ENCODE measurements at places on chromosomes 4 and X. TPM values are rescaled to one million over a fixed set of nuclear protein-coding genes. Genes with fewer than 3 reads are reported as not detected.

The IL1RAPL1 gene
- not detected for total RNA-seq

The TLL1 gene
- total RNA-seq, result 4.0 TPM

The USP27X gene
- total RNA-seq, result 4.7 TPM

The SH3TC1 gene
- total RNA-seq, result 17.3 TPM

The MAGEA11 gene
- total RNA-seq, result not detected

The CXorf49 gene
- total RNA-seq, result not detected

- no peak for DNase-seq
Observed at GRCh38 chrX:118904218-118904617, 70.2 kb upstream of the LONRF3 start.

DNA sequence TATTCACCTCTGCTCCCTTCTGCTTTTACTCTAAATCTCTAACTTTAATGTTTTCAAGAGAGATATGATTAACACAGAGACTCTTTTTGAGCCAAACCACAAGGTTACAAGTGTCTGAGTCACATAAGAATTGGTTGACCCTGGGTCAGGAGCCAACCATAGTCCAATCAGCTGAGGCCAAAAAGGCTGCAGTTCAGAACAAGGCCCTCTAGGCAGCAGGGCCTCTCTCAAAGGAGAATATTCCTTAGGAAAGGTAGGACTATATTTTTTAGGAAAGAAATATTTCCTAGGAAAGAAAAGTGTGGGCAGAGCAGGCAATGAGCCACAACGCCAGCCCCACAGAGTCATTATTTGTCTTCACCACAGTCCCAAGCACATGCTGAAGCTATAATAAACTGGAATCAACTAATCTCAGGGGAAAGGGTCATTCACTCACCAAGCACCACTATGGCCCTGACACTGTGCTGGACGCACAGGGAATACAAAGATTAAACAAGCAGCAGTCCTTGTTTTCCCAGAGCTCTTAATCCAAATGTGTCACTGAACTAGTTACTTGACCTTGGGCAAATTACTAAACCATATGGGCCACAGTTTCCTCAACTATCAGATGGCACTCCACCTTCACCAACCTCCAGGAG is 2.2 kb downstream of the ATP8A1 start:
- no peak for DNase-seq

DNA sequence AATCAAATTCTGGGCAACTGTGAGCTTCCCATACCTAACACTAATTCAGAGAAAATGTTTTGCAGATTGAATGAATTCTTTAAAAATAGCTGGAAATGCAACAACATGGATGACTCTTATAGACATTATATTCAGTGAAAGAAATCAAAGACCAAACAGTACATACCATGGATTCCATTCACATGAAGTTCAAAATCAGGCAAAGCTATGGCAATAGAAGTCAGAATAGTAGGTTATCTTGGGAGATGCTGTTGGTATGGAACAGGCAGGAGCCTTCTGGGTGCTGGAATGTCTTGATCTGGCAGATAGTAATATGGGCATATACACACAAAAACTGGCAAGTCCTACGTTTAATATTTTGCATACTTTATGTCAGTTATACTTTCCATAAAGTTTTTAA is 25.5 kb upstream of the CBLL2 start:
- no peak for DNase-seq

GRCh38 chrX:69024931-69025330 is 140.3 kb downstream of the PJA1 start:
- DNase-seq, result peak; percentile 56

DNA sequence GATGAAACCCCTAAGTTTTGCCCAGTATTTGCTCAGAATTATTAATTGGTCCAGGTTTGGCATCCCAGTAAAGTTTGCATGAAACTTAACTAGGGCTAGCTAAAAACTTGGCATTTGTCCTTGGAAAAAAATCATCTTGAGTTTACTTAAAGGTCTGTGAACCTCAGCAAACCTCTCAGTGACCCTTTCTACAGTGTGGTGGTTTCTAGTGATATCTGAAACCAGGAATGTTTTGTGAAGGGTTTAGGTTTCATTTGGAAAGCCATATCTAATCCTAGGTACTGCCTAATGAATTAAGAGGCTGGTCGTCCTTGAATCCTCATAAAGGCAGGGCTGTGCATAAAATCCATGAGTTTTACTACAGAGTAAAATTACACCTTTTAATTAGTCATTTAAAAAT is 218.5 kb upstream of the ANKRD50 start:
- DNase-seq, result no peak

GRCh38 chr4:168605411-168605810 is 108.6 kb downstream of the PALLD start:
- no peak for DNase-seq

GRCh38 chrX:78527263-78527662 is 131.9 kb downstream of the RTL3 start:
- no peak for DNase-seq

DNA sequence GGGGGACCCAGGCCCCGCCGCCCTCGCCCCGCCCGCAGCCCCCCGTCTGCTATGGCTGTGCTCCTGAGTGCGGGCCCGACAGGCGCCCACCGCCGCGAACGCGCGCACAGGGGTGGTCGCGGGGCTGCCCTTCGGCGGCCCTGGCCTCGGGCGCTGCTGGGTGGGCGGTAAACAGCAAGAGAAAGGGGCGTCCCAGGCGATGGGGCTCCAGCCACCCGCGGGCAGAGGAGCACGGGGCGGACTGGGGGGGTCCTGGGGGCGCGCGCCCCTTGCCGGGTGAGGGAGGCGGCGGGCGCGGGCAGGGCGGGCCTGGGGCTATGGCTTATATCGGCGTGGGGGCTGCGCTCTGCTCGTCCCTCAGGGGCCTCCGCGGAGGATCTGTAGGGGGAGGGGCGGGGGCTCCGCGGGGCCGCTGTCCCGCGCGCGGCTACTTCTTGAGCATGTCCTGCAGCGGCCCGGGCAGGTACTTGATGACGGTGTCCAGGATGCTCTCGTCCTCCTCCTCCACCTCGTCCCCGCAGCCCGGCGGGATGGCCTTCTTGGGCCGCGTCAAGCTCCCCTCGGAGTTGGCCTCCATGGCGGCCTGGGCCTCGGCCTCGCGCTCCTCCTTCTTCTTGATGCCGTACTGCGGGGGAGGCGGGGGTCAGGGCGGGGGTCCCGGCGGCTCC is 39.7 kb downstream of the CPLX1 start:
- DNase-seq, result no peak

DNA sequence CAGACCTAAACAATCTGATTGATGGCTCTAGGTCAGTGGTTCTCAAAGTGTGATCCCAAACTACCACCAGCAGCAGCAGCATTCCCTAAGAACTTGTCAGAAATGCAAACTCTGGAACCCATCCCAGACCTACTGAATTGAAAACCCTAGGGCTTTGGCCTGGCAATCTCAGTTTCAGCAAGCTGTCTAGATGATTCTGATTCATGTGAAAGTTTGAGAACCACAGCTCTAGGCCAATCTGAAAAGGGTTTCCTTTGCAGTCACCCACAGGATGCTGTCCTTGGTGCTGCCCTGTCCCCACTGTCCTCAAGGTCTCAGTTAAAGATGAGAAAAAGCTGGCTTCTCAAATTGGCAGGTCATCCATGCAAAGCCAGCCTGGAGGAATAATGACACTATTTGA is 34.8 kb downstream of the SMPX start:
- DNase-seq, result no peak

DNA sequence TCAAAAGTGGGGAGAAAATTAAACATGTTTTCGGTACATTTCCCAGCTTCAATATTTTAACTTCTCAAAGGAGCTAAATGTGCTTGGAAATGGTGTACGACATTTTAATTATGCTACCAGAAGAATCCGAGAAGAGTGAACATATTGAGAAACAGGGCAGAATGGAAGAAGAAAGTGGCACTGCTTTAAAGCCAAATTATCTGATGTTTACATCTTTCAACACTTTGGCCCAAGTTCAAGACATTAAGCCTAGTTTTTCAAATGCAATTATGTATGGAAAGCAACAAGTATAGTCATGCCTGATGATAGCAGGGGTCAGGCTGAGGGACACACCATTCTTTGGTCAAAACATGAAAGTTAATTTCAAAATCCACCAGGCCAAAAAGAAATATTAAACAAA is 577.9 kb upstream of the ZFP42 start:
- DNase-seq, result no peak

DNA sequence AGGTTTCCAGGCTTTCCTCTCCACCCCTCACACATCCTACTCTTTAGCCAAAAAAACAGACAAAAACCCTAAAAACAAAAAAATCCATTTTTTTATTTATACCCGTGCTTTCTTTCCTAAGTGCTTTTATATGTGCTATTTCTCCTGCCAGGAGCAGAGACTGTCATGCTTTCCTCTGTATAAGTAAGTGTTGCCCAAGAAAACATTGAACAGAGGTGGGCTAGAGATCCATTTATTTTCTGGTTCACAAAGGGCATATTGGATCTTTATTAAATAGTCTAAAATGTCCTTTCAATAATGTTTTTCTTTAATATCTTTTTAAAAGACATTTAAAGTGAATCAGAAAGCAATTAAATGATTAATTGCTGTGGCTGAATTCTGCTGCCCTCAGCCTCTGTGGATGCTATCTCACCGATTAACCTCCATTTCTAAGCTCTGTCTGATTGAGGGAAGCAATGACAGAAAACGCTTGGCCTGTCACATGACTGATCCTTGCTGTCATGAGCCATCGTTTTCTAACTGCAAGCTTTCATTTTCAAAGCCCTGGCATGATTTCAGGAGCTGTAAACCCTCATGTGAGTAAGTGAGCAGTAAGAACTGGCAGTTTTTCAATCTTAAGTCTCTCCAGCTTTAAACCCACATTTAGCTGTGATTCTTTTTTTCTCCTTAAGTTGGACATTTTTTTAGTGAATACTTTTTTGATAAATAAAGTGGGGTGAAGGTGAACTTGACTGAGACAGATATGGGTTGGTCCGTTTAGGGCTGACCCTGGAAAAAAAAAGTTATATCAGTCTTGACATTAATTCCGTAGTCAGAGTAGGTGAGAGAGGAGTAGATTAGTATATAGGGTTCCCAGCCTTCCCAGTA is 180.7 kb upstream of the PGRMC2 start:
- no peak for DNase-seq

DNA sequence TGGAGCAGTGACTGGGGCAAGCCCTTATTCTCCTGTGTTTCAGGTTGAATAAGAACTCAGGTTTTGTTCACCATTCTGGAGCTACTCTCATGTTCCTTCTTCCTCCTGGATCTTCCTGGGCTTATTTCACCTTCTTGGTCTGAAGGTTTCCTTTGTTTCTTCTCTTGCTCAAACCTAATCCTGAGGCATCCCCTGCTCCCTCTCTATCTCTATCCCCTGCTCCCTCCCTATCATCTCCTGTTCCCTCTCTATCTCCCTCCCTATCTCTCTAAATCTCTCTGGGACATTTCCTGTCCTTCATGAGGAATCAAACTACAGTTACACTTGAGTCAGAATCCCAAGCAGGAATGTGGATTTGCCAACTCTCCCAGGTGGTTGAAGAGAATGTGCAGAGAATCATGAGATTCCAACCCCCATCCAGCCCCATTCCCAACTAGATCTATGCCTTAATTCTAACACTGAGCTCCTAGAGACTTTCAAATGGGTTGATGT is 134.9 kb upstream of the ZIC3 start:
- DNase-seq, result no peak

DNA sequence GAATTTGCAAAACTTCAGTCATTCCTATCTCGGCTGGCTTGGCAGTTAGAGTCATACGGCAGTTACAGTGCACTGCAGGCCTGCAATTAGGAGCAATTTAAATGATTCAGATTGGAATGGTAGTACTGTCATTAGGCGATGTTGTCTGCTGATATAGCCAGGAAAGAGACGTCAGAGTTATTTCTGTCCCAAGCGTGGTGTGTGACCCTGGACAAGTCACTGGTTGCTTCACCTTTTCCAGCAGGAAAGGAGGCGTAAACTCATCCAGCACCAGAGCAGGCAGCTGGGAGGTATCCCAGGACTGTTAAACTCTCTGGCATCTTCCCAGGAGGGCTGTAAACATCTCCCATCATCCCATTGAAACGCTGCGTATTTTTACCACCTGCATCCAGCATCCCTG is 836 bp upstream of the LNX1 start:
- no peak for DNase-seq

- no peak for DNase-seq
Observed at GRCh38 chr4:139710073-139710472, 44.5 kb downstream of the MGST2 start.

GRCh38 chr4:53702334-53703266 is 111.3 kb upstream of the LNX1 start:
- peak; percentile 76 for DNase-seq

DNA sequence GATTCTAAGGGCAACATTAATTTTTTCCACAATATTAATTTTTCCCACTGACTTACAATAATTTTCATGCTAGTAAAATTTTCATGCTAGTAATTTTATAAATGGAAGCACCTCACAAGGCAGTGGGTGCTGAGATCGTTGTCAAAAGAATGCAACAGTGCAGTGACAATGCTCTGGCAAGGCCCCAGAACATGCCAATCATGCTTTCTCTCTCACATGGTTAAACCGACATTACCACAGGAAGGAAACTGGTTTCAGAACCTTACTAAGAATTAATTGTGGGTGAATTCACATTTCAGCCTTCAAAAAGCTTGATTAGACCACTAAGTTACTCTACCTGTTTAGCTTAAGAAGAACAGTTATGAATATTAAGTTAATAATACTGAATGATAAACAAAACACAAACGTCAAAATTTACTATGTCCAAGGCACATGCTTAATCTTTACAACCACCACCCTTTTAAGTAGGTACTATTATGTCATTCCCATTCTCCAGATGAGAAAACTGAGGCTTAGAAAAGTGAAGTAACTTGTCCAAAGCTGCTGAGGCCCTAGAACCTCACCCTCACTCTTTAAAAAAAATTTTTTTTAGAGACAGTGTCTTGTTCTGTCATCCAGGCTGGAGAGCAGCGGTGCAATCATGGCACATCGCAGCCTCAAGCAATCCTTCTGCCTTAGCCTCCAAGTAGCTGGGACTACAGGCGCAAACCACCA is 10.0 kb upstream of the OPHN1 start:
- DNase-seq, result no peak
